Stimulated activated CD4-positive, alpha-beta T cell treated with anti-CD3 and anti-CD28 coated beads, Interleukin-12 subunit alpha, Interleukin-12 subunit beta, amount 100 ng/mL, for 4 hours (primary cell): ENCODE measurements at places on chromosomes 5 and 9.

DNA sequence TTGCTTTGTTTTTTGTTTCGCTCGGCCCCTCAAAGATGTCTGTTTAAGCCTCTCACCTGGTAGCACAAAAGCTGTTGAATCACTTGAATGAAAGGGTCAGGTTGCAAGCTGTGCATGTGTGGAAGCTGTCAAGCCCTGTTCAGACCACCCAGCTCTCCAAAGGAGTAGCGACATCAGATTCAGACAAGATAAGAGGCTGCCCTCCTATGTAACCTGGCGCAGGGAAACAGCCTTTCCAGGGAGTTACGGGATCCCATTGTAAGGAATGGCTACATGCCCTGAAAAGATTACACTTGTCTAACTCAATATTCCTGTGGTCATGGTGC lies 2.9 kb downstream of the FREM1 start:
- DNase-seq, result no peak

GRCh38 chr9:107213080-107213479 lies 70.0 kb upstream of the RAD23B start:
- DNase-seq, result no peak

- DNase-seq, result no peak
Observed at GRCh38 chr5:84478603-84479002, 93.9 kb upstream of the EDIL3 start.

GRCh38 chr9:136058084-136058483 lies 37.0 kb downstream of the NACC2 start:
- DNase-seq, result no peak

DNA sequence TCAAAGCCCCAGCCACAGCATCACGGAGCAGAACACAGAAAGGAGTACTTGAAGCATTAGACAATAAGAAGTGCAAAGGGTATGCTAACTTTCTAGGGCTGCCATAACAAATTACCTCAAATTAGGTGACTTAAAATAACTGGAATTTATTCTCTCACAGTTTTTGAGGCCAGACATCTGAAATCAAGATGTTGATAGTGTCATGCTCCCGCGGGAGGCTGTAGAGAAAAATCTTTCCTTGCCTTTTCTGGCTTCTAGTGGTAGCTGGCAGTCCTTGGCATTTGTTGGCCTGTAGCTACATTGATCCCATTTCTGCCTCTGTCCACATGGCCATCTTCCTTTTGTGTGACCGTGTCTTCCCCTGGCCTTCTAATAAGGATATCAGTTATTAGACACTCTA lies 51.9 kb upstream of the SPDL1 start:
- DNase-seq, result no peak

- DNase-seq, result no peak
Observed at GRCh38 chr5:143409926-143410325, 6.4 kb upstream of the NR3C1 start.

DNA sequence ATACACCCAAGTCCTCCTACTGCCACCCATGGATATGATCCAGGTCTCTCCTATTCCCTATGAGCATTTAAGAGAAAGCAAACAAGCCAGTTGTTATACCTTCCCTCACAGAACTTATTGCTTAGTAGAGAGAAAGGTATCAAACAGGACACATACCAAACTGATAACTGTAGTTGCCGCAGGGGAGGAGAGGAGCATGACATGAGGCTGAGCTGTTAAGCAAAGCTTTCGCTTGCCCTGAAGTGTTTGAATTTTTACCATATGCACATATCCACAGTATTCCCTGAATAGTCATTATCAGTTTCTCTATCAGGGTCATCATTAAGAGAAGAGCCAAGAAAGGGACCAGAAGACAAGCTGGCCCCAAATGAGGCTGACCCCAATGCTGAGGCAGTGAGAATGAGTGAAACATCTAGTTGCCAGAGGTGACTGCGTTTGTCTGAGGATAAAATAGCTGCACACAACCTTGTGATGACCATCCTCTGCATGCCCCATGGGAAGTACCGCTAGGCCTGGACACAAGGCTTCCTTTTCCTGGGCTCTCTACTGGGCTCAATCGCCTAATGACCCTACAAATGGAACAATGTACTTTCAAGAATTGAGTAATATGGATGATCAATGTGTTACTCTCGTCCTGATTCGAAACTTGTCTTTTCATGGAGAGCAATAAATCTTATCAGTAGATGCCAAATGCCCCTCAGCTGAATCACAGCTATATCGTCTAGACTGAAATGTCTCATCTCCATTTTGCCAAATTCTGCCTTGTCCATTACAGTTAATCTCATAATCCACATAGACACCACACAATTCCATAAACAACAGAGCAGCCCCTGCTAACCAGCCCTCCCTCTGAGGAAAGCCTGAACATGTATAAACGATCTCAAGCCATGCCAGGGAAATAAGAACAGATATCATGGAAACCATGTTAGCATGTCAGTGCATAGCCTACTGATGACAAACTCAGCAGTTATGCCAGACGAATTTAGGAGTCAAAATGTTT lies 4.3 kb upstream of the IFNK start:
- DNase-seq, result no peak

GRCh38 chr9:124742940-124743339 lies 28.2 kb downstream of the NR6A1 start:
- no peak for DNase-seq

DNA sequence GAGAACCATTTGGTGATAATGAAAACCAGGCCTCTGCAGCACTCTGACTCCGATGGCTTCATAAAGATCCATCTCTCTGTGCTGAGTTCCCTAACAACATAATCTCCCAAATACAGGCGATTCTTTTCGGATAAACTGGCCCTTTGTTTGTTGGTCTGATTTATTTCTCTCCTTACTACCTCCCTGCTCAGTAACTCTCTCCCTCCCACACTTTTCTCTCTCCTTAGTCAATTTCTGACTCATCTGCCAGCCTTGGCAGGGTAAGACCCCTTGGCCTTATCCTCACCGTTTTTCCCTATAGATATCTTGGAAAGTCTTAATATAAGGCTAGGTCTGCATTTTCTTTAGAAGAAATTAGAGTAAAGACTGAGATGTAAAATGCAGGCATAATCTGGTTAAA lies 128.7 kb downstream of the BRINP1 start:
- no peak for DNase-seq

DNA sequence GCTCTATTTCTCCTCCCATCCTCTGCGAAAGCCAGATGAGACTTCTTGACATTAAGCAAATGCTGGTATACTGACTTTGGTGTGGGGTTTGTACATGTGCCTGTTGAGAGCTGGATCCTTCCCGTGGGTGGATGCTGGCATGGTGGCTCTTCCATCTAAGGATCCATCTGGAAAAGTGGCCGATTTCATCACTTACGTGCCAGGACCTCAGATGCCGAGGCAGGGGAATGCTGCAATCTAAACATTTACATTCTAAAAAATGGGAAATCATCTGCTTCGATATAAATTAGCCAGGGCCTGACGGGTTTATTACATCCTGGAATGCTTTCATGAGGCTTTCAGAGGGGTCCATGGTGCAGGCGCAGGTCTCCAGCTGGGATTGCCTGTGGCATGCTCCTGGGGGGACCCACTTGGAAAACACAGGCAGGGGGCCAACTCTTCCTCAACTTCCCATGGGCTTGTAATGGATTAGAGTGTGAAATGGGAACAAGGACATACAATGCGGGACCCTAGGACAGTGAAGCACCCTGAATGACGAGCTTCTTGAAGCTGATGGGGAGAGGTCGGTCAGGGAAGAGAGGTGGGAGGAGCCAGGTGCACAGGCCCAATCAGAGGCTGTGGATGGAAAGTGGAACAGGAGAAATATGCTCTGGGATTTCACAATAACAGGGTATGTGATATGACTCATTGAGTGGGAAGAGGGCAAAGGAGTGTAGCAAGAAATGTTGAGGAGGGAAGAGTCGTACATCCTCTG lies 105.5 kb upstream of the PITX1 start:
- DNase-seq, result no peak

DNA sequence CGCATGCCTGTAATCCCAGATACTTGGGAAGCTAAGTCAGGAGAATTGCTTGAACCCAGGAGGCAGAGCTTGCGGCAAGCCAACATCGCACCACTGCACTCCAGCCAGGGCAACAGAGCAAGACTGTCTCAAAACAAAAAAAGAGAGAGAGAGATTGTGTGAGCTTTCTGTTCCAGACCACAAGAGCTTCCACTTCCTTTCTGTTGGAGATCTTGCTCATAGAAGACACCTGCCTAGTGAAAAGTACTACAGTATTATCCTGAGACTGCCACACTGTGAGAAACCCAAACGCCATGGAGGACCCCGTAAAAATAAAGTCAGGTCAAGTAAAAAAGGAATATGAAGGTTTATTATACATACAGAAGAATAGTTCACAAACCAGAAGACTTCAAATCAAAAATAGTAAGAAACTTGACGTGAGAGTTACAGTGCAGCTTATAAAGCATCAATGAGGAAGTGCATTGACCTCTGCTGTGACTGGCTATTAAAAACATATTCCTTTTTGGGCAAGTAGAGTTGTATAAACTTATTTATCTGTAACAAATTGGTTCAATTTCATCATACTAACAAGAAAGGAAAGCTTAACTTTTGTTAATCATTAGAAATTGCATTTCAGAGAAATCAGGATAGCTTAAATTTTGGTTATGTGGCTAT lies 4.3 kb upstream of the EMB start:
- no peak for DNase-seq

DNA sequence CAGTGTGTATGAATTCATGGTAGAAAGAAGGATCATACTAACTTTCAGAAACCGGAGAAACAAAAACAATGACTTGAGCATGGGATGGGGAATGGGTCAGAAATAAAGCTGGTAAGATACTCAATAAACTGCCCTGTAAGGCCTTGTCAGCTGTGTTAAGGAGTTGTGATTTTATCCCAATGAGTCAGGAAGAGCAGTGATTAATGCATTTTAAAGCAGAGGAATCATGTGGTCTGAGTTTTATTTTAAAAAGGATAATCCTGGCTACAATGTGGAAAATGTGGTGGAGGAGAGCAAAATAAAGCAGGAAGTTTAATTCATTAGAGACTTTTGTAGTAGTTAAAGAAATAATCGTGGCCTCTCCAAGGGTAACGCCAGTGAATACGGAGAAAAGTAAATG lies 28.7 kb downstream of the DHX29 start:
- no peak for DNase-seq

DNA sequence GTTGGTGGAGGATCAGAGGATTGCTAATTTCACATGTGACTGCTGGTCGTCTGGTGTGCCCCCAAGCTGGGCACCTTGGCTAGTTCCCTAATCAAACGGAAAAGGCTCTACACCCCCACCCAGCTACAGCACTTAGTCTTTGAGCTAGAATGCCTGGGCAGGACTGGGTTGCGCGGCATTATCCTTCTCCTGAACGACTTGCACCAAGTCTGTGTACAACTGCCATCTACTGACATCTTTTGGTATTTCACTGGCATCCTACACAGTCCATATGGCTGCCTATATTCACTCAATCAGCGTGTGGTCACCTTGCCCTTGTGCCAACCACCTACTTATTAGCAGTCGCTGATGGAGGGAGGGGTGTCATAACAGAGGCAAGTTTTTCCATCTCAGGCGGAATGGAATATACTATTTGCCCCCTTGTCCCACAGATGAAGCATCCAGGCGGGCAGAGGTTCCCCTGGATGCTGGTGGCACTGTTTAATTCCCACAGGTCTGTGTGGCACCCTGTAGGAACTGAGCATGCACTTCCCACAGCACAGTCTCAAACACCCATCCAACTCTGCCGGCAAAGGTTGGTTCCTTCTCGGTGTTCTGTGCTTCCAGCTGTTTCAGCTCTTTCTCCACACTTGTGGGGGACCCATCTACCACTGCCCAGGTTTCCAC lies 150.1 kb downstream of the OSTF1 start:
- peak; percentile 15 for DNase-seq

GRCh38 chr9:33459115-33459514 lies 11.7 kb upstream of the AQP3 start:
- no peak for DNase-seq

DNA sequence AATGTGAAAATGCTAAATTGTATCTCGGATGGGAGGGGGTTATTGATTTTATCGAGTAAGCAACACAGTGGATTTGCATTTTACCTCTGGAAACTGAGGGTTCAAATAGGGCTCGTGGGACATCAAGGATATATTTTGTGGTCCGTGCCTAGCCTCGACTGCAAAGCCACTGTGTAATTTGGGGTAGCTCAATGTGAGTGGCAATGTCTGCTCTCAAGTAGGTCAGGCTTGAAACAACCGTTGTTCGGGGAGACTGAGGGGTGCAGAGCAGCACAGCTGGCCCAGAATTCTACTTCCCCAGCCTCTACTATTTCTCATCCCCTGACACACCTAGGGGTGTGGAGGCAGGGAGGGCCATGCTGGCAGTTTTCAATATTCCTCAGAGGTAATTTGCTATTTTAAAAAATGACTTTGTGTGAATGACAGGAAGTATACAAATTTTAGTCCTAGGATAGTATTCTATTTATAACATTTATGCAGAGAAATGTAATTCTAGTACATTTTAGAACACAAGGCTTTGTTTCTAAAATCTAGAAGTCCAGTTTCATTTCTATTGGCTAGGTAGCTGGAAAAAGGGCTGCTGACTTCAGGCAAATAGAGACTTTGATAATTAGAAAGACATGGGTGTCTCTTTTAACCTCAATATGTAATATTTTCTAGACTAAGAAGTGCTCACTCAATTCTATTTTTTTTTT lies 1.4 kb upstream of the DAB2 start:
- DNase-seq, result no peak

- DNase-seq, result no peak
Observed at GRCh38 chr5:76709762-76710161, 6.2 kb upstream of the F2R start.

GRCh38 chr9:71036501-71036900 lies 84.9 kb downstream of the TRPM3 start:
- DNase-seq, result no peak

DNA sequence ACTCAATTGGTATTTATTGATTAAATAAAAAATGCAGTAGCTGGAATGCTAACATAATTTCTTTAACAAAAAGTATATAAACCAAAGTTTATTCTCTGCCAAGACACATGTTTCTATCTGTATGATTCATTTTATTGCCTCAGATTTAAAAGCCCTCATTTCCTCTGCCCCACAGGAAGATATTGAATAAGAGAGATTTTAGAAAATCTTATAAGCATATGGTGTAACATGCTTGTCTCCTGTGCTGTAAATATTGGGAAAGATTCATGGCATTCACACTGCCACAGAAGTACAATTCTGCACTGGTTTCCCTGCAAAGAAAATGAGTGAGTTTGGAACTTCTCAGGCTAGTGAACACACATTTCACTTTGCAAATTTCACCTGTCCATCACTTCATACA lies 134.9 kb upstream of the FBXL7 start:
- DNase-seq, result no peak

DNA sequence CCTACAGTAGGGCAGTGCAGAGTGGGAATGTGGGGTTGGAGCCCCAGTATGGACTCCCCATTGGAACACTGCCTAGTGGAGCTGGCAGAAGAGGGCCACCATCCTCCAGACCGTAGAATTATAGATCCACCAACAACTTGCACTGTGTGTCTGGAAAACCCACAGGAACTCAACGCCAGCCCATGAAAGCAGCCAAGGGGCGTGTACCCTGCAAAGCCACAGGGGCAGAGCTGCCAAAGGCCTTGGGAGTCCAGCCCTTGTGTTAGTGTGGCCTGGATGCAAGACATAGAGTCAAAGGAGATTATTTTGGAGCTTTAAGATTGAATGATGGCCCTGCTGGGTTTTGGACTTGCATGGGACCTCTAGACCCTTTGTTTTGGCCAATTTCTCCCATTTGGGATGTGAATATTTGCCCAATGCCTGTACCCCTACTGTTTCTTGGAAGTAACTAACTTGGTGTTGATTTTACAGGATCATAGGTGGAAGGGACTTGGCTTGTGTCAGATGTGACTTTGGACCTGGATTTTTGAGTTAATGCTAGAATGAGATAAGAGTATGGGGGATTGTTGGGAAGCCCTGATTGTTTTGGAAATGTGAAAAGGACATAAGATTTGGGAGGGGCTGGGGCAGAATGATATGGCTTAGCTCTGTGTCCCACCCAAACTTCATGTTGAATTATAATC lies 266.8 kb downstream of the SEMA5A start:
- DNase-seq, result no peak
